NCI-H1436 (cell line): ENCODE measurements at places on chromosomes 5 and 9.

DNA sequence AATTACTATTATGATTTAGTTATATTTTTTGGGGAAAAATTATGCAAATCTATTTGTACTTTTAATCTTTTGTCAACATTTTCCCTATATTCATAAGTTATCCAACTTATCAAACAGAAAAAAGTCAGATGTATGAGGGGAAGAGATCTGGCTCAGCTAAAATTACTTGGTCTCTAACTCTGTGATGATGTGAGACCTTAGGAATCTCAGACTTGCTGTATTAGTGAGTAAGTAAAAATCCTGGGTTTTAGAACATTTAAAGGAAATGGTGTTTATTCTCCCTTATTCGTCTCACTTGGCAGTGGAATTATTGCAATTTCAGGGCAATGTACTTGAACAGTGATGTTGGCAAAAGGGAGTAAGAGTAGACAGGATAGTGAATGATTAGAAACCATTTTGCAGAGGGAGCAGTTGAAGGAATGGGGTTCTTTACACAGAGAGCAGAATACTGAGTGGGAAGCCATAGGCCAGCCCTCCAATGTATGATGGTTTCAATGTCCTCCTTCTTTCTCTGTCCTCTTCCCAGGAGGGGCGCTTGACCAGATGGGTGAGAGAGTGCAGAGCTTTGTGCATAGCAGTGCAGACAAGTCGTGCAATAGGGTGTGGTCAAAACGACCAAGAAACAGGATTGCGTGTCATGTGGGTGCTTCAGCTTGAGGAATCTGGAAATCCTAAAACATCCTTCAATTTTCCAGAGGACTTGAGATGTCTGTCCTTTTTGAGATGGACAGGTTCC lies 91.7 kb downstream of the TENT4A start:
- DNase-seq = no peak

- no peak for DNase-seq
These were observed 15.0 kb downstream of the ICE1 start for GRCh38 chr5:5437227-5438172.

- no peak for DNase-seq
These were observed 541.4 kb upstream of the SMC2 start for GRCh38 chr9:103552712-103553111.

- no peak for DNase-seq
These were observed 3.6 kb upstream of the SCGB3A2 start for GRCh38 chr5:147874910-147875367.

- DNase-seq = no peak
These were observed 24.7 kb upstream of the TNFSF8 start for GRCh38 chr9:114954956-114955582.

DNA sequence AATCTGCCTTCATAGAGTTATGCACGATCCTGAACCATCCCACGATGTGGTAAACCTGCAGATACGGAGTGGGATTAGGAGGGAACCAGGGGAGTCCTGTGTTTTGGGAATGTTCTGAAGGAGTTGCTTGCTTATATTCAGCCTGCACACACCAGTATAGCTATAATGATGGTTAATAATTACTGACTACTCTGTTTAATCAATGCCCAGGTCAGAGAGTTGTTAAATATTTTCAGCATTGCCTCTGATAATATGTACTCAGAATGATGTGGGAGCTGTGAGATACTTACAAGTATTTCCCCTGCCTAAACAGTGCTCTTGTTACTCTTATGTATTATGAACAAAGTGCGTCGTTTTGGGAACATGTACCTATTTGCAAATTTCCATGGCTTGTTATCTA lies 34.8 kb upstream of the STK32A start:
- no peak for DNase-seq

- DNase-seq = no peak
These were observed 111.4 kb upstream of the FER start for GRCh38 chr5:108636135-108636853.

DNA sequence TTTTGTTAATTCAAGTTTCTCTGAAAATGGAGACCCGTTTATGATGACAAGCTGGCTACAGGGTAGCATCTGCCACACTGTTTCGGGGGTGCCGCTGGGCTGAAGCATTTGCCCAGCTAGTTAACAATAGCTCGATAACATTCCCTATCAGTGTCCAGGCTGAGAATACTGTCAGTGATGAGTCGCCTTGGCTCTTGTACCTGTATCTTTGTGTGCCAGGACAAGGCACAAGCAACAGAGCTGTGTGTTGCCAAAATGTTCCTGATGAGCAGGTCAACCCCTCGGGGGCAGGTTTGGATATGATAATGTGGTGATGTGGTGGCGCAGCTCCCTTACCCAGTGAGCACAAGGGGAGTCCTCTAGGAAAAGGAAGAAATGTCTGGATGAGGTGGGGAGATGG lies 7.0 kb downstream of the TGFBI start:
- DNase-seq = no peak

- DNase-seq = no peak
These were observed 65.5 kb downstream of the CCNH start for GRCh38 chr5:87347272-87347671.

GRCh38 chr5:112371067-112371466 lies 48.0 kb downstream of the EPB41L4A start:
- DNase-seq = no peak

DNA sequence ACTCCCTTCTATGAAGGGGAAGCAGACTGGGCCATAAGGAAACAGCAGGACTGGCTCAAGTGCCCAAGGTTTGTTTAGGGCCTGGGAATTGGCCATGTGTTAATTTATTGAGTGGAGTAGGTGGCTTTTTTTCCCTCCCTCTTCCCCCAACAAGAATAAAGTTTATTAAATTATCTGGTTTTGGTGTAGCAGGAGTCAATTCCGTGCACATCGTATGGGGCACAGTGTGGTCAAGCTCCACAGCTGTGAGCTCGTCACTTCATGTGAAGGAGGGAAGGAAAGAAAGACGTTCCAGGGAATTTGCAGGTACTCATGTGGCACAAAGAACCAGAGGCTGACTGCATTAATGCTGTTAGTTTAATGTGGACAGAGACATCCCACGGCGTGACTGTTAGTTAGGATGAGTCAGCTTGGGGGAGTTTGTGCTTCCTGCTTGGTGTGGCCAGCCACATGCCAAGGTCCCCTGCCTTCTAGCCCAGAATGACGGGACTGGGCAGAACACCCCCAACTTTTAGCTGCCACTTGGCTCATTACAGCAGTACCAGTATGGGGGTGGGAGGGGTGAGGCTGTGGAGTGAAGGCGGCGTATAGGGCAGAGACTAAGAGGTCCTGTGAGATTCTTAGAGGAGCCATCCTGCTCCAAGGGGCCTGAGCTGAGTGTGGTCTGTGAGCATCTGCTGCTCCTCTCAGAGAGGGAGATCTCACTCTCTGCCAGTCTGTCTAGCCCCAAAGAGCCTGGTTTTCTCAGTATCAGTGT lies 33.2 kb downstream of the CSF1R start:
- DNase-seq = no peak

DNA sequence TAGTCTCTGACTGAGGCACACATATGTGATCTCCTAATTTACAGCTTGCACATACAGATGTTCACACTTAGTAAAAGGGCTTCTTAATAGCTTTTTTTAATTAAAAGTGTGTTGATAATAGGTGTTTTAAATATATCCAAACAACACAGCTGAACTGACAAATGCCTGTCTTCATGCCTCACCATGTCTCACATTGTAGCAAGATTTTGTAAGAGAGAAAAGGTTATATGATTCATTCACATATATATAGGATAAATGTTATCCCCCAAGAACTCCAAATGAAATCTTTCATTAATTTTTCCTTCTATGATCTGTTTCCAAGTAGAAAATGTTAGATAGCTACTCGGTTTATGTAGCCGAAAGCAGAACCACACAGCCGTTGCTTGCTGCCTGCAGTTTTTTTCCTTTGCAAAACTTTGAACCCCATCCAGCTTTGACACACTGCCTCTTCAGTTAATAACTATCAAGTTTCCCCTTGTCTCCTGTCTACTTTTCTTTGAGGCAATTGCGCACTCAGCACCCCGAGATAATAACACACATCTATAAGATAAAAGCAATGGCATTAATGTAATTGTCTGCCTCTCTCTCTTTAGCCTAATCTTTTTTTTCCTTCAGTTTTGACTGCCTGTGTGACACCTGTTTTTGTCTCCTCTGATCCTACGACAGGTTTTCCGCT lies 299.2 kb downstream of the BNC2 start:
- peak; percentile 19 for DNase-seq
